ENCODE measurements at places on chromosomes 4 and X.
A peak's percentile ranks its signal among the peaks of the same experiment; 100 is the strongest.

DNA sequence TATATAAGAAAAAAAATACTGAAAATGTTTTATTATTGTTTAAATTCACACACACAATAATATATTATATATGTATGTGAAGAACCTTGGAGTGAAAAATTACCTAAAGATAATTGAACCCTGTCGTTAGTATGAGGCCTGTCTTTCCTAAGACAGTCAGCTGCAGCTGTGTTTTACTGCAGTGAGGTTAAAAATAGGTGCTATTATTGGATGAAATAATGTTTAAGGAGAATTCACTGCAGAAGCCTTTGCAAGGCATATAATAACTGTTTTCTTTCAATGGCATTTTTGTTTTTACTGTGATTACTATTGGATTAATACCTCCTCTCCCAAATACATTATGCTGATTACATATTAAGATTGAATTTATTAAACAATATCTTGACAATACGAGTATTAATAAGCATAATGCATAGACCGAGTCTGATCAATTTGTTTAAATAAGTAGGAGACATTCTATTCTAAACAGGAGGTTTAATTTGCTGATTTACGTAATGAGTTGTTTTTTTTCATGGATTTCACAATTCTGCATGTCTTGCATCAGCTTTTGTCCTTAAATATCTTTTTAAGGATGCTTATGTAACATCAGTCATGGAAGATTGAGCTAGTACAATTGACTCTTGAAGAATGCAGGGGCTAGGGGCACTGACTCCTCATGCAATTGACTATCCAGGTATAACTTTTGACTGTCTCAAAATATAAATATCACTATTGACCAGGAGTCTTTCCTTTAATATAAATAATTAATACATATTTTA is 1181.1 kb upstream of the PCDH7 start:
- no peak for DNase-seq

GRCh38 chr4:107624024-107624423 is 96.0 kb downstream of the PAPSS1 start:
- no peak for DNase-seq

- DNase-seq, result no peak
These were observed 133.2 kb upstream of the RPS6KA3 start for GRCh38 chrX:20399728-20400414.

DNA sequence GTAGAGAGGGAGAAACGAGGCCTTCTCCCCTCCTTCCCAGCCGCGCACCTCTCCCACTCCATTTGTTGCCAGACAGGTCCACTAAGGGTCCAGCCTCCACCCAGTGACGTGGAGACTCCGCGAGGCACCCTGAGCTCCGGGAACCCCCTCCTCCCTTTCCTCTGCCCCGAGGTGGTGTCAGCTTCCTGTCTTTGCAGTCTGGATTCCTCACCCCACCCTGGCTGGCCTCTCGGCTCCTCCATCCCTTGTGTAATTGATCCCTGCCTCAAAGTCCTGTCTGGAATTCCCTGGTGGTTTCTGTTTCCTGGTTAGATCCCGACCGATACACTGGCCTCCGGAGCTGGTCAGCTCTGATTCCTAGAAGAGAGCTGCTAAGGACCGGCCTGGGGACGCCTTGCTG is 105.9 kb upstream of the SCOC start:
- no peak for DNase-seq

DNA sequence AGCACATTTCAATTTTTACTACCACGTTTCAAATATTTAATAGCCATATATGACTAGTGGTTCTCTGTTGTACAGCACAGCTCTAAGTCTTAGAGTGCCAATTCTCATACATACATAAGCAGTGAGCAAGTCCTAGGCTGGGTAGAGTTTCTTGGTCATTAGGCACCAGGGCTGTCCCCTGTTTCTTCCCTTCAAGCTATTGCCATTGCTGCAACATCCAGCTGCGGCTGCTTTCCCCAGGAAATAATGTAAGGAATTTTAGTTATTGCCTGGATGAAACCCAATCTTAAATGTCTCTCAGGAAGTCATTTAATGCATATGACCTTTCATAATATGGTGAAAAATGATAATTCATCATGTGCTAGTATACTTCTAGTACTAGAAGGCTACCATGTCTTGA is 74.1 kb upstream of the PPP3CA start:
- peak; percentile 44 for DNase-seq

DNA sequence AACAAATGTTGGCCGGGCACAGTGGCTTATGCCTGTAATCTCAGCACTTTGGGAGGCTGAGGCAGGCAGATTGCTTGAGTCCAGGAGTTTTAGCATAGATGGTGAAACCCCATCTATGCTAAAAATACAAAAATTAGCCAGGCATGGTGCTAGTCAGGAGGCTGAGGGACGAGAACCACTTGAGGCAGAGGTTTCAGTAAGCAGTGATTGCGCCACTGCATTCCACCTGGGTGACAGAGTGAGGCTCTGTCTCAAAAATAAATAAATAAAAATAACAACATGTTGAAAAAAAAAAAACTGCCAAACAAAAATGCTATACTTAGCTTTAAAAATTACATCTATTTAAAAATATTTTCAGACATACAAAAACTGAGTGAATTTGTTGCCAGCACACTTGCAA is 374.2 kb upstream of the SMIM31 start:
- no peak for DNase-seq

DNA sequence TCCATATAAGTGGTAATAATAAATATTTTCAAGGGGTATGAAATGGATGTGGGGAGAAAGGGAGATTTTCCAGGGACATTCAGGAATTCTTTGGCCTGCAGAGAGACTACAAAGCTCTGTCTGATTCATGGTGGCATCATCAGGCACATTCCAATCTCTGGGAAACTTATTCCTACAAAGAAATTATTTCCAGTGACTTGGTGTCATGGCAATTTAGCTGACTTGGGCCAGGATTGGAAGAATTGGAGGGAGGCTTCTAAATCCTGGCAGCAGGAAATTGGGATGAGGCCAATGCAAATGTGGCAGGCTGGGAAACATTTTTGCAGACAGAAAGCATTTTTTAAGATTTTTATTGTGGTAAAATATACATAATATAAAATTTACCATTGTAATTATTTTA is 204.6 kb downstream of the RTL9 start:
- peak; percentile 16 for DNase-seq

DNA sequence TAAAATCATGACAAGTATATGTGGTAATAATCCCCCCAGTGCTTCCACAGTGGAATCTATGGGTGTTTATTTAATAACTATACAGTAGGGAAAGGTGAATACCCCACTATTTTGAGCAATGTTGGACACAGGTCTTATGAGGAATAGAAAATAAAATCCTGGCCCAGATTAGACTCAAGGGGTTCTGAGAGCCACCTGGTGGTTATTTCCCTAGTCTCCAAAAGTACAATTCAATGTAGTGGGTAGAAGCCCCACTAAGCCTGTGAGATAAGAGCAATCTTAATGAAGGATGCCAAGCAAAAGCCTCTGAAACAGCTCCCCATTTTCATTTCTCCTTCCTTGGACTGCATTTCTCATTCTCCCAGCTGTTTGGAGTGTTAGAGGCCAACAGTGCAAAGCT is 328.2 kb upstream of the NR3C2 start:
- no peak for DNase-seq

DNA sequence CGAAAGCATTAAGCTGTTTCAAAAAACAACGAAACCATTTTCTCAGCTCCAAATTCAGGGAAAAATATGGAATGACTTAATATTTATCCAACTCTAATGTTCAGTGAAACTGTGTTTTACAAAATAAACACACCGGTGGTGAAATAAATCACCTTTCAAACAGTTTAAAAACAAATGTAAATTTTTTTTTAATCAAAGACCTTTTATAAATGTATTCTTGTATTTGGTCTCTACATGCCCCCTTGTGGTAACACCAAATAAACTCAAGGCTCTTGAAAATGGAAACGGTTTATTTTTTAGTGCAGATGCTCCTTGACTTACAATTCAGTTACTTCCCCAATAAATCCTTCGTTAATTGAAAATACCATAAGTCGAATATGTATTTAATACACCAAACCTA is 45.8 kb upstream of the ITM2A start:
- DNase-seq, result peak; percentile 0
